Stimulated activated naive CD8-positive, alpha-beta T cell treated with anti-CD3 and anti-CD28 coated beads, Interleukin-15, Interleukin-2, amounts not matched to agents 100 U/mL and 50 U/mL, for 24 hours (primary cell): ENCODE measurements at places on chromosomes 2 and 18.

GRCh38 chr18:23682472-23682871 is 6.8 kb upstream of the LAMA3 start:
- DNase-seq: no peak

GRCh38 chr2:69603146-69603743 is 40.3 kb downstream of the AAK1 start:
- no peak for DNase-seq

GRCh38 chr2:220277445-220277975 is 650.1 kb downstream of the SLC4A3 start:
- DNase-seq: no peak

DNA sequence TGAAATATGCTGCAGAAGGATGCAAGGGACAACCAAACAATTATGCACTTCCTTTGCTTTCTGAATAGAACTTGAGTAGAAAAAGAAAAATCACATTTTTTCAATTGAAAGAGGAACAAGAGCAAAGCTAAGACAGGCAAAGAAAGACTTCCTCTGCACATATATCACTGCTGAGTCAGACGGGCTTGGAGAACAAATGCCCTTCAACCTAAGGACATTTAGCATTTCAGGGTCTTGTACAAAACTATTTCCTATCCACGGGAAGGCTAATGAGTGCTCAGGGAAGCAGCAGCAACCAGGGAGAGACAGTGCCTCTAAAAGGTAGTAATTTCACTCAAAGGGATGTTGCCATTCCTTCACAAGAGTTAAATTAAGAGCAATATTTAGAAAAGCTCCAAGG is 570.0 kb upstream of the GCFC2 start:
- no peak for DNase-seq

- no peak for DNase-seq
Observed at GRCh38 chr2:71811726-71812125, 335.9 kb downstream of the CYP26B1 start.

- no peak for DNase-seq
Observed at GRCh38 chr18:9335697-9336045, 1.1 kb downstream of the TWSG1 start.

DNA sequence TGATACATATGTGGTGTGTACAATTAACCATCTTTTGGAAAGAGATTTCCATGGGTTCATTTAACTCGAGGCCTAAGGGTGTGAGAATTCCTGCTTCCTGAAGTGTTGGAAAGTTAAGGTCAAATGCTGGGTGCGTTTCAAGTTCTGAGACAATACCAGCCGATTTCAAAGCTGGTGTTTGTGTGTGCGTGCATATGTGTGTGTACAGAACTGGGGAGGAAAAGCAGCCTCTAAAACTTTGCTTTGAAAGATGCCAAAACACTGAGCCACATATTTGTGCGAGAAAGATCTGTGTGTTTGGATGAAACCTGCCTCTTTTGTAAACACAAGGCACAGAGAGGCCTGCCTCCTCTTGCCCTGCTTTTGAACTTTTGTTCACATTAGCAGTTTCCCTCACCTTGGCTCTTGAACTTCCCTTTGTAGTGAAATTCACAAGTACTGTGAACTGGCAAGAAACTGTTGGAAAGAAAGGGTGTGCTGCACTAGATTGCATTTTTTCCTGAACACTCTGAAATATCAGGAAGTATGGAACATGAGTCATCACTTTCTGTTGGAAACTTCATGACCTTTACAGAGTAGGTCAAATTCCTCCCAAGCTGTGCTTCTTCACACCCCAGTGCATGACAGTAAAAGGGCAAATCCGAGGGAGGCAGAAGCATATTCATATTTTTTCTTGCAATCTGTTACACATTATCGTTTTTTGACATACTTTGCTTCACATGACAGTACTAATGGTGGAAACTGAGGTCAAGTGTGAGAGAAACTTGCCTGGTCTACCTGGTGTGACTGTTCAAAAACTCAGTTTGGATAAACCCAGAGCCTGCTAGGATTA is 20.0 kb upstream of the CAVIN2 start:
- DNase-seq: no peak

- no peak for DNase-seq
Observed at GRCh38 chr2:200584639-200585038, 1.2 kb upstream of the AOX1 start.

DNA sequence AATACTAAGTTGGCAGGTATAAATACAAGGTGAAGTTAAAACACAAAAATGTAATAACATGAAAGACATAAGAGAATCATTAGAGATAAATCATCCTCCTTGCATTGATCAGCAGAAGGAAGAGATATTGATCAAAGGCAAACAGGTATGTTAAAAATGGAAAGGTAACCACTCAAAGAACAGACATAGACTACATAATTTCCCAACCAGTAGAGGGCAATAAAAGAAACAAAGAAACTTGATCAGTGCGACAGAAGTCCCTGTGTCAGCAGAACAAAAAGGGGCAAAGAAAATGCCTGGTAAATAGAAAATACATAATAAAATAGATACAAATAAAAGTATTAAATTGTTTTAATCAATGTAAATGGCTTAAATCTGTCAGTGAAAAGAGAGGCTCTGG is 53.6 kb downstream of the FAM228A start:
- no peak for DNase-seq

DNA sequence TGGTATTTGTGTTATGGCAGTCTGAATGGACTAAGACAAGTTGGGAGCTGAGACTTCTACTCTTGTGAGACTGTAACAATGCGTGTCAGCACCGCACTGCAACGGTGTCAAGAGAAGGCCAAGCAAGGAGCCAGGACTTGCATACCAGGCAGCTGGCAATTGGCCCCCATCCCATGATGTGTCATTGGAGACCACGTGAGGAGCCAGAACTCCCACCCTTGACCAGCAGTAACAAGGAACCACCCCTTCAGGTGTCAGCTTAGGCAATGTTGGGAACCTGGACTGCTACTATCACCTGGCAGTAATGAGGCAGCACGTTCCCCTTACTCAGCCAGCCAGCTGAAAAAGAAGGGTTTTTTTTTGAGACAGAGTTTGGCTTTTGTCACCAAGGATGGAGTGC is 32.7 kb upstream of the AGFG1 start:
- DNase-seq: no peak
